Right atrium auricular region (tissue), 2 donors: ENCODE measurements at places on chromosomes 1 and 21. TPM values are rescaled to one million over a fixed set of nuclear protein-coding genes. Genes with fewer than 3 reads are reported as not detected.

Gene CAPZA1
- 46.0 TPM for total RNA-seq

Gene CFHR3
- 0.20 TPM for total RNA-seq

Gene GBP7
- total RNA-seq, result not detected

Gene OR6K3
- total RNA-seq, result not detected

Gene TBX19
- total RNA-seq, result 0.63 TPM

Gene TBX15
- total RNA-seq, result 3.6 TPM
